ENCODE measurements at places on chromosomes 4 and X.

GRCh38 chr4:186723292-186724057, at the start of gene FAT1:
TSS of gene FAT1 (minus strand) at chr4:186723856. CDS start at chr4:186709827, 14,029 bp downstream.
- no peak for DNase-seq

GRCh38 chrX:130746709-130747342, 156.2 kb downstream of the ENOX2 start:
- no peak for DNase-seq

- DNase-seq: no peak
These were observed 30.8 kb upstream of the PLA2G12A start for GRCh38 chr4:109760682-109761081.

DNA sequence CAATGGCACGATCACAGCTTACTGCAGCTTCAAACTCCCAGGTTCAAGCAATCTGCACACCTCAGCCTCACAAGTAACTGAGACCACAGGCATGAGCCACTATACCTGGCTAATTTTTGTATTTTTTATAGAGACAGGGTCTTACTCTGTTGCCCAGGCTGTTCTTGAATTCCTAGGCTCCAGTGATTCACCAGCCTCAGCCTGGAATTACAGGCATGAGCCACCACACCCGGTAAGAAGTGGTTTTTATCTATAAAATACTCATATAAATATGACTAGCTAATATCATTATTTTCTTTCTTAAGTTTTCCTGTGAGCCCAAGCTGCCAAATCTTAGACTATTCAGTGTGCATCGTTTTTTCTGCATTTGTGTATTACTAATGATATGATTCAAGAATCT, 4.4 kb downstream of the SCFD2 start:
- DNase-seq: no peak

Data from skeletal muscle cell (primary cell).